T-cell (primary cell): ENCODE measurements at places on chromosomes 5 and 9.

- DNase-seq, result no peak
Observed at GRCh38 chr5:93723005-93723404, 18.4 kb downstream of the POU5F2 start.

GRCh38 chr9:21943464-21943863 lies 50.7 kb downstream of the CDKN2A start:
- DNase-seq, result no peak

- DNase-seq, result no peak
Observed at GRCh38 chr5:136054142-136055019, 25.6 kb downstream of the TGFBI start.

DNA sequence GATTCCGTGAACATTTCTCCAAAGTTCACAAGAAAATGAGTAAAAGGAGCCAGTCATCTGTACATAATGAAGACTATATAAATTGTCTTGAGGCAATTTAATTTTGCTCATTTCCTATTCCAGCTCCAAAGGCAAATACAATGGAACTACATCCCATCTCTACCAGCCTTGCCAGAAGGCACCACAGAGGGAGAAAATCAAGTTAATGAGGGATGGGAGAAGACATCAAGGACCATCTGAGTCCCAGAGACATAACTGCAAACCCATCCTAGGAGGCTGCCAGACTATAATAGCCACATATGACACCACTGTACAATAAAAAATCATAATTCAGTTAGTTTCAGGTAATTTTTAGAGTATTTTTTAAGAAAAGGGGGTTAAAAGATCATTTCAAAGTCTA lies 136.3 kb upstream of the RGMB start:
- DNase-seq, result no peak
